Fibroblast of the aortic adventitia (primary cell): ENCODE measurements at places on chromosomes 4 and X. TPM values are rescaled to one million over a fixed set of nuclear protein-coding genes. Genes with fewer than 3 reads are reported as not detected.

The ETDB gene
- total RNA-seq = not detected in 2 replicates

The CT45A5 gene
- not detected in 2 replicates for total RNA-seq

The GLRA3 gene
- not detected in 2 replicates for total RNA-seq

The PPP1R2C gene
- not detected in 2 replicates for total RNA-seq

The RRH gene
- 0.09 TPM in 1 of 2 replicates, not detected in the other for total RNA-seq

The ZBTB33 gene
- 16.6 and 18.3 TPM in 2 replicates for total RNA-seq

The MAGEA2B gene
- total RNA-seq = not detected in 2 replicates

The DUX4 gene
- not detected in 2 replicates for total RNA-seq

The SEC24B gene
- total RNA-seq = 13.5 and 29.6 TPM in 2 replicates

The CACNA1F gene
- total RNA-seq = not detected in 2 replicates

The NSUN7 gene
- under 0.01 TPM in 1 of 2 replicates, not detected in the other for total RNA-seq
